ENCODE measurements at places on chromosomes 11 and 22. TPM values are rescaled to one million over a fixed set of nuclear protein-coding genes. Genes with fewer than 3 reads are reported as not detected.

GRCh38 chr11:61983419-61983818 lies 16.0 kb upstream of the FTH1 start:
- no peak for DNase-seq

The OR8A1 gene
- polyA plus RNA-seq, result not detected

The PHF21B gene
- polyA plus RNA-seq, result 8.2 TPM

DNA sequence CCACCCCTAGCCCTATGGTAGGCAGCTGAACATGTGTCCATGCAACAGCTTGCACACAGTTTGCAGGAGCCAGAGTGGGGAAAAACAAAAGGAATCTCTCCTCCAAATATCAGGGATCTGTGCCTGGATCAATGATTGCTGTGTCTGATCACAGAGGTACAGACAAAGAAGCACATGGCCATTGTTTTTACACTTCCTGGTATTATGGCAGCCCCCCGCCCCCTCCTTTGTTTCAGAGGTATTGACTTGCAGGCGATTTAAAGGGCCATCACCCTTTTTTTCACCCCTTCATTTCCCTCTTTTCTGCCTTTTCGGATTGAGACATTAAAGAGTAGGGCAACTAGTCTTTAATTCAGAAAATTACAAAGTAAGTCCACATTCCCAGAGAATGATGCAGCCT lies 453.0 kb upstream of the LUZP2 start:
- DNase-seq, result no peak

DNA sequence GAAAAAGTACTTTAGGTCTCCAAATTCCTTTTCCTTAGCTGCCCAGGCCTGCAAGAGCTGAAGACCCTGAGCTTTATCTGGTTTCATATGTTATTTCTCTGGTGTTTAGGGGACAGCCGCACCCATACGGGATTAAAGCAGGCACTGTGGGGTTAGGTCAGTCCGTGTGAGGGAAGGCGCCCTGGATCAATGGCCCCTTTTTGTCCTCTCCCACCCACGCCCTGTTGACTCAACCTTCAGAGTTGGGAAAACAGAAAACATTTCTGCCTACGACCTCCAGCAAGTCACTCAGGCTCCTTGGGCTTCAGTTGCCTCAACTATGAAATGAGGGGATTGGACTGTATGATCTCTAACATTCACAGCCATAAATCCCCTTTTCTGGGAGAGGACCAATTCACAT lies 55.2 kb upstream of the BARX2 start:
- no peak for DNase-seq

DNA sequence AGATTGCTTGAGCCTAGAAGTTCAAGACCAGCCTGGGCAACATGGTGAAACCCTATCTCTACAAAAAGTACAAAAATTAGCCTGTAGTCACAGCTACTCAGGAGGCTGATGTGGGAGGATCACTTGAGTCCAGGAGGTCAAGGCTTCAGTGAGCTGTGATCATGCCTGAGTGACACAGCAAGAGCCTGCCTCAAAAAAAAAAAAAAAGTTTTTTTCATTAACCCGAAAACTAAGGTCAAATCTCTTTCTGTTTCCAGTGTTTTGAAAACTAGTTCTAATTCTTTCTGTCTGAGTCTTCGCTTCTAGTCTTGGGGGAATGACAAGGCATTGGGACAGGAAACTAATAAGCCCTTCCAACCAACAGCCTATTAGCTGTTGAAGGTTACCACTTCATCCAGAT lies 57.6 kb downstream of the LIF start:
- DNase-seq, result no peak

- peak; percentile 75 for DNase-seq
Measured at GRCh38 chr11:70581991-70582885, 183.9 kb downstream of the CTTN start.

DNA sequence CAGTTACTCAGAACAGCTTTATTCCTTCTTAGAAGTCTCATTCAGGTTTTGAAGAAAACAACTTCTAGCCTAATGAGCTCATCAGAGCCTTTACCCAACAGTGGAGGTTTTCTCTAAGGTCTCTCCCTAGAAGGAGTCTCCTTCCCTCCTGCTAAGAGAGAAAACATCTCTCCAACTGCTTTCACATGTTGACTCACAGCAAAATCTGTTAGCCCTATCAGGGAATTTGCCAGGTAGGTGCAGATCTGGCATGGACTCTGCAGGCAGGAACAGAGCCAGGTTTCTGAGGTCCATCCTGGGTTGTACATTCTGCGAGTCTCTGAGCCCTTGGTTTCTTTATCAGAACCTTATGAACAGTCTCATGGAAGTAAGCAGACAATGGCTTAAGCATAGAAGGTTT lies 214.4 kb downstream of the HIPK3 start:
- DNase-seq, result no peak

The SORL1 gene
- 29.0 TPM for polyA plus RNA-seq

GRCh38 chr11:82523141-82523540 lies 210.5 kb downstream of the FAM181B start:
- DNase-seq, result peak; percentile 82

The GTSE1 gene
- polyA plus RNA-seq, result 31.9 TPM

- no peak for DNase-seq
Measured at GRCh38 chr22:19005905-19006304, 69.8 kb upstream of the PRODH start.

DNA sequence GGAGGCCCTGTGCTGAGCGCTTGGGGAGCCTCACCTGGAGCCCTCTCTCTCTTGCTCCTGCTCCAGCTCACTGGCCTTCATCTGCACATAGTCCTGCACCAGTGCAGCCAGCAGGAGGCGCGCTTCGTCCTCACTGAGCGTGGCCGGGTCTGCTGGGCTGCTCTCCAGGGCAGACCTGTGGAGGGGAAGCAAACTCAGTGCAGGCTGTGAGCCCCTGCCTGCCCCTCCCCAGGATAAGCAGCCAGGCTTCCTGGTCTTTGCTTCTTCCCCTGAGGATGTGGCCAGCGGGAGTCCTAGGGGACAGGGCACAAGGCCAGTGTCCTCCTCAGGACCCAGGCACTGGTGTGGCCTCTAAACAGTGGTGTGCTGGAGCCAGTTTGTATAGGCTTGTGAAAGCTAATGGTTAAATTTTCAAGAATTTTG lies 2.2 kb downstream of the CALCA start:
- DNase-seq, result no peak

DNA sequence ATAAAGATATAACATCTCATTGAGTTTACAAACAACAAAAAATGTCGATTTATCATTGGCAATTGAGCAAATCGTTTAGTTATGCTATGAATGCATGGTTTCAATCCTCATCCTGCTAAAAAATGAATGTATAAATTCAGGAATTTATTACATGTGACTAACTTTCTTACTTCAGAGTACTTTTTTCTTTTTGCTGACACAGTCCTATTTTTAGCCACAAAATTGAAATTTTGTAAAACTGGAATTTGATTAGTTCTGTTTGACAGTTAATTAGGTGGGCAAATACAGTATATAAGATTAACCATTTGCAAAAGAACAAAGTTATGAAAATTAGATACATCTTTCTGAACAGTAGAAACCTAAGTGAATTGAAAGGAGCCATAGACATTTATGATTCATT lies 925.0 kb upstream of the CHORDC1 start:
- no peak for DNase-seq

DNA sequence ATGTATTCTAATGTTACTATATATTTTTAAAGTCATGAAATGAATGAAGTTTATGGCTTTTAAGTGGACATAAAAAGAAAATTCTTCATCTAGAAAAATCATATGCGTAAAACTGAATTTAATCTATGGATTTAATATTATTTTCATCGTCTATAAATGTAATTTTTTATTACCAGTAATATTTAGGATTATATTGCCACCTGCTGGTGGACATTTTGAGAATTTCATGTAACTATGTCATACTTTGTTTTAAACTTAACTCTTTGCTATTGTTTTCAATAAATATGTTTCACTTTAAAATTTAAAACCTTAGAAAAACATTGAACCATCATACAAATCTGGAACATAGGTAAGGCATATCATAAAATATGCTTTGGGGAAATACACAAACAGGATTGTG lies 66.5 kb upstream of the CEP126 start:
- peak; percentile 63 for DNase-seq

GRCh38 chr11:28924004-28924403 lies 815.8 kb downstream of the METTL15 start:
- no peak for DNase-seq

Data from brain (organoid and tissue), 16 donors.